Lung (tissue), 17 donors: ENCODE measurements at places on chromosomes 2 and 18. TPM values are rescaled to one million over a fixed set of nuclear protein-coding genes. Genes with fewer than 3 reads are reported as not detected.

DNA sequence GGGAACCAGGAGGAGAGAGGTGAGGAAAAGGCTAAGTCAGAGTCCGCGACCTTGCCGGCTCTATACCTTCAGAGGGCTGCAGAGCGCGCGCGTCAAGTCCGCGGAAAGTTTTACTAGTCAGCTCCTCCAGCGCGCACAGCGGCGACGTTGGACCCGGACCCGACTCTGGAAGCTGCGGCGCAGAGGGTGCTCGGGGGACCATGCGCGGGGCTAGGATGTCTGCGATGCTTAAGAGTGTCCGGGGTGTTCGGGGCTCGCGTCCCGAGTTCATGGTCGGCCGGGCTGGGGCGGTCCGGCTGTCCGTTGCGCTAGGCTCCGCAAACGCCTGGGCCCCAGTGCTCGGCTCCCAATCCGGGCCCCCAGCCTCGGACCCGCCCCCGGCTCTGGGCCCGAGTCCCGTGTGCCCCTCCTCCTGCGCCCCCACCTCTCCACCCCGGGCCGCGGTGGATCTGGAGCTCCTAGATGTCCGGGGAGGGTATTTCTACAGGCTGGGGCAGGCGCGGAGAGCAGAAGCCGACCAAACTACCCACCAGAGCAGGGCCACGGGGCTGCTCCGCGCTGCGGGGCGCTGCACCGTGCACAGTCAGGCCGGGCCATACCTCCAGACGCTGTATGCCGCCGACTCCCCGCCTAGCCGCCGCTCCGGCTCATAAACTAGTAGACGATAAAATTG lies at the start of gene LBX2:
TSS of gene LBX2 (minus strand) at position 337 of the 673 bp plus-strand sequence. CDS start at position 271, 66 bp downstream.
- peaks cover 65% of the 10 kb centered on the region for H3K27me3 ChIP-seq
- no peaks in the 10 kb centered on the region for H3K36me3 ChIP-seq
- no peak within 1 kb of the TSS for H3K27ac ChIP-seq

- no peaks in the 10 kb centered on the region for H3K4me1 ChIP-seq
- DNase-seq = no peak
- no peak overlapping the region for H3K4me3 ChIP-seq
- H3K27ac ChIP-seq = no peak overlapping the region
These were observed 8.7 kb upstream of the GPR155 start for GRCh38 chr2:174495365-174496012.

- H3K27ac ChIP-seq = no peak overlapping the region
- no peaks in the 10 kb centered on the region for H3K27me3 ChIP-seq
- H3K4me3 ChIP-seq = no peak overlapping the region
- no peaks in the 10 kb centered on the region for H3K36me3 ChIP-seq
These were observed 100.6 kb downstream of the HDAC4 start for GRCh38 chr2:239300242-239300641.

GRCh38 chr2:165273176-165273575 lies 34.0 kb downstream of the SCN2A start:
- H3K4me1 ChIP-seq = no peaks in the 10 kb centered on the region
- no peaks in the 10 kb centered on the region for H3K36me3 ChIP-seq
- no peaks in the 10 kb centered on the region for H3K27me3 ChIP-seq
- no peak overlapping the region for H3K4me3 ChIP-seq

GRCh38 chr18:46426021-46426678 lies 230.9 kb downstream of the LOXHD1 start:
- H3K36me3 ChIP-seq = no peaks in the 10 kb centered on the region
- no peak overlapping the region for H3K4me3 ChIP-seq
- H3K27me3 ChIP-seq = no peaks in the 10 kb centered on the region
- H3K4me1 ChIP-seq = no peaks in the 10 kb centered on the region
- no peak overlapping the region for H3K27ac ChIP-seq
- no peak for DNase-seq

Gene FAM124B
- 1.6 TPM for total RNA-seq

Gene DUSP2
- total RNA-seq = 4.4 TPM

Gene SCYGR1
- not detected for total RNA-seq

Gene TSN
- 53.8 TPM for total RNA-seq
